DND-41 (cell line): ENCODE measurements at places on chromosomes 11 and 22.

- H3K4me3 ChIP-seq, result no peak overlapping the region
- H3K27ac ChIP-seq, result no peak overlapping the region
- no peak for DNase-seq
- no peaks in the 10 kb centered on the region for H3K27me3 ChIP-seq
- no peaks in the 10 kb centered on the region for H3K4me1 ChIP-seq
Measured at GRCh38 chr22:42152661-42153270, 22.2 kb upstream of the CYP2D6 start.

DNA sequence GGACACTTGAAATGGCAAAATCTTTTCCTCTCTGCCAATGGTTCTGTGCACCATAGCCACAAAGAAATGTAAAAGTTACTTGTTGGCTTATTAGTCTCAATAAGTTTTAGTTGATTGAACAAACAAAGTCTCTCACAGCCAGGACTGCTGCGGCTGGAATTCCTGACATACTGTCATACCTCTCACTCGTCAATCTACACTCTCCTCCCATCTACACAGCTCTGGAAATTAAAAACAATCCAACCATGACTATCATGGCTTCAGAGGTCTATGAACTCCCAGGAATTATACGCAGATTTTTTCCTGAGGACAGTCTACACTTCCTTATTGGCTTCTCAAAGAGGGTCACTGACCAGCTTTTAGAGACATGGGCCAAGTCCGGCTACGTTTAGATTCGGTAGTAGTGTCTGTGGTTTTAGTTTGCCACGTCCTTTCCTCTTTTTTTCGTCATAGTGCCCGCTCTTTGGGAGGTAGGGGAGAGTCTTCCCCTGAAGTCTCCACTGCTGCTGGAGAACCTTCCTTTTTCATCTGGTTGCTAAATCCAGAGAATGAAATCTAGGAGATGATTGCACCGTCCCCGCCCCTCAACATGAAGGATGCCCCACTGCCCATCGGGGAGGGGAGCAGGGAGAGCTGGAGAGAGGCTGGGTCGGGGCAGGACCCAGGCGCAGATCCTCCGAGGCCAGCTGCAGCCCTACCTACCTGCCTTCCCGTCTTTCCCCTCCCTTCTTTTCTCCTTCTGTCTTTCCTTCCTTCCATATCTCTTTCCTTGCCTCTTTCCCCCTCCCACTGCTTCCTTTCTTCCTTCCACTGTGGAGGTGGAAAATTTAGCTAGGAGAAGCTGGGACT lies 1.0 kb upstream of the PLEKHB1 start:
- H3K27me3 ChIP-seq, result no peaks in the 10 kb centered on the region
- no peaks in the 10 kb centered on the region for H3K4me1 ChIP-seq
- DNase-seq, result no peak
- H3K36me3 ChIP-seq, result no peaks in the 10 kb centered on the region

DNA sequence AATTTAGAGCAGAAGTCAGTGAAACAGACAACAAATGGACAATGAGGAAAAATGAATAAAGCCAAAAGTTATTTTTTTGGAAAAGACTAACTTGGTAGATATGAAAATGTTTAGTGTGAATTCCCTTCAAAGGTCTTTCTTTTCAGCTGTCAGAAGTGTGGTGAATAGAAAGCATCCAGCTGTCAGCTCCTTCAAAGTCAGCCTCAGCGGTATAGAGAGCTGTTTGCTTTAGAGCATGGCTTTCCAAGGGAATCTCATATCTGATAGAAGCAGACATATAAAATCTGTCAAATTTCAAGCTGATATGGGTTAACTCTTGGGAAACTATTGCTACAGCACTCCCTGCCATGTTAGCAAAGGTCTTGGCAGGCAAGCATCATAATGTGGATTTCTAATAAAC lies 309.3 kb downstream of the CASP12 start:
- no peak for DNase-seq
- H3K27me3 ChIP-seq, result no peaks in the 10 kb centered on the region
- H3K4me3 ChIP-seq, result no peak overlapping the region

GRCh38 chr11:86741839-86742805 lies 58.2 kb upstream of the PRSS23 start:
- no peaks in the 10 kb centered on the region for H3K27me3 ChIP-seq
- no peak overlapping the region for H3K4me3 ChIP-seq
- DNase-seq, result no peak

GRCh38 chr11:34313099-34313517 lies 44.7 kb downstream of the ABTB2 start:
- no peak overlapping the region for H3K27ac ChIP-seq
- no peaks in the 10 kb centered on the region for H3K36me3 ChIP-seq
- peaks cover 34% of the 10 kb centered on the region for H3K27me3 ChIP-seq
- DNase-seq, result peak; percentile 50
- H3K4me3 ChIP-seq, result no peak overlapping the region

DNA sequence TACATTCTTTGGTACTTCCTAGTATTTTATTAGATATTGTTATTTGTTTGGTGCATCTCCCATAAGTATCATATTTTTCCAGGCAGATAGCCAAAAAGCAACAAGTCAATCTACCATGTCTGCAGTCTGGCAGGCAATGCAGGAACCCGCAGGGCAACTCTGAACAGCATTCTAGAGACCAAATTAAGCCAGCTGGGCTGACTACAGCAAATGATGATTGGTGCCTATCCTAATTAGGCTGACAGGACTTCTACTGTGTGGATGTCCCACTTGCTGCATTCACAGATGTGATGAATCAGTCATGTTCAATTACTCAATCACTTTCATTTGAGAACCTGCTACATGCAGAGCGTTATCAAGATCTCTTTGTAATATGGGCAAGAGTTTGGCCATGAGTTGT lies 40.3 kb upstream of the AMOTL1 start:
- no peaks in the 10 kb centered on the region for H3K36me3 ChIP-seq
- H3K4me3 ChIP-seq, result no peak overlapping the region
- no peaks in the 10 kb centered on the region for H3K27me3 ChIP-seq
- no peak for DNase-seq

DNA sequence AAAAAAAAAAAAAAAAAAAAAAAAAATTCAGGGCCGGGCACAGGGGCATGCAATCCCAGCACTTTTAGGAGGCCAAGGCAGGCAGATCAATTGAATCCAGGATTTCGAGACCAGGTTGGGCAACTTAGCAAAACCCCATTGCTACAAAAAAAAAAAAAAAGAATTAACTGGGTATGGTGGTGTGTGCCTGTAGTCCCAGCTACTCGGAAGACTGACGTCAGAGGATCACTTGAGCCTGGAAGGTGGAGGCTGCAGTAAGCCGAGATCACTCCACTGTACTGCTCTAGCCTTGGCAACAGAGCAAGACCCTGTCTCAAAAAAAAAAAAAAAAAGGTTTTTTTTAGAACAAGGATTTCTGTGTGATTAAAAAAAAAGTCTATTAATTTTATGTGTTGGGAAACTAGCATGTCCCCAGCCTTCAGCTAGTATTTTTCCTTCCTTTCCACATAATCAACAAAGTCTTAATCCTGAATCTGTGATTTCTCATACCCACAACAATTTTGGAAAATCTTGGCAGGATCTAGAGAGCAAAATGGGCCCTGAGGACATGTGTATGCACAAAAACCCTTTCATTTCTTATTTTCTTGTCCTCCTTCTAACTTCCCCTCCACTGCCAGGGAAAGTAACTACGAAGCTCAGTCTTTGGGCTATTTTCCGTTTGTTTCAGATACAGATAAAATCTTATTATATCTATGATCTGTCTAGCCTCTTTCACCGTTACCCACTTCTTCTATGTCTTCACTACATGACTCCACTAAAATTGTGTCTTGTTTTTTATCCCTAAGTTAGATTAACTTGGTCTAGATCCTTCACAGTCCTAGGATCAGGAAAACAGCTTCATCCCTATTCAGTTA lies 5.7 kb upstream of the AMBRA1 start:
- peaks cover 10% of the 10 kb centered on the region for H3K36me3 ChIP-seq
- no peak overlapping the region for H3K4me3 ChIP-seq
- H3K4me1 ChIP-seq, result peaks cover 3% of the 10 kb centered on the region
- H3K27me3 ChIP-seq, result no peaks in the 10 kb centered on the region
- H3K27ac ChIP-seq, result no peak overlapping the region
- no peak for DNase-seq

GRCh38 chr11:70040869-70041501 lies 37.1 kb upstream of the ANO1 start:
- no peaks in the 10 kb centered on the region for H3K4me1 ChIP-seq
- no peak for DNase-seq
- H3K27ac ChIP-seq, result no peak overlapping the region
- no peaks in the 10 kb centered on the region for H3K36me3 ChIP-seq
- no peaks in the 10 kb centered on the region for H3K27me3 ChIP-seq
- H3K4me3 ChIP-seq, result no peak overlapping the region

GRCh38 chr11:68412593-68413475 lies 47.7 kb upstream of the PPP6R3 start:
- H3K36me3 ChIP-seq, result peaks cover 71% of the 10 kb centered on the region
- H3K27me3 ChIP-seq, result no peaks in the 10 kb centered on the region
- no peak overlapping the region for H3K27ac ChIP-seq
- no peaks in the 10 kb centered on the region for H3K4me1 ChIP-seq
- no peak overlapping the region for H3K4me3 ChIP-seq
- DNase-seq, result no peak

GRCh38 chr11:17208257-17208999 lies 642 bp upstream of the PIK3C2A start:
- H3K4me1 ChIP-seq, result peaks cover 33% of the 10 kb centered on the region
- no peak for DNase-seq
- H3K4me3 ChIP-seq, result peak overlapping the region; percentile 75

DNA sequence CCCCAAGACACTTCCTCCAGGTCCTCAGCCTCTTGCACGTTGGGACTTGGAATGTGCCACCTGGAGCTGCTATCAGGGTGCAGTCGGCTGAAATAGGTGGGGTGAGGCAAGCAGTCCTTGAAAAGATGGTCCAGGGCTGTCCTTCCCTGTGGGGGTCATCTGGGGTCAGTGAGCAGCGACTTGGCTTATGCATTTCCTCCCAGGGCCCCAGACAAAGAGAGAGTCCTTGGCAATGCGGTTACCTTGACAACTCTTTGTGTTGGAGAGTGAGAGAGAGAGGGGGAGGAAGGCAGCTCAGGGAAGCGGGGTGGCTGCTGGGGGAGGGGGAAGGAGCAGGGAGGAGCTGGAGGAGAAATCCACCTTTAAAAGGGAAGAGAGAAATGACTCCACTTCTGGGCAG lies 93.8 kb downstream of the MIAT start:
- H3K4me3 ChIP-seq, result no peak overlapping the region
- no peaks in the 10 kb centered on the region for H3K27me3 ChIP-seq
- no peaks in the 10 kb centered on the region; the same call in 1 of the 2 replicates for H3K36me3 ChIP-seq

- H3K36me3 ChIP-seq, result no peaks in the 10 kb centered on the region
- no peaks in the 10 kb centered on the region for H3K27me3 ChIP-seq
- no peaks in the 10 kb centered on the region for H3K4me1 ChIP-seq
- H3K4me3 ChIP-seq, result no peak overlapping the region
- no peak overlapping the region for H3K27ac ChIP-seq
Measured at GRCh38 chr11:31964181-31964580, 126.7 kb upstream of the RCN1 start.

DNA sequence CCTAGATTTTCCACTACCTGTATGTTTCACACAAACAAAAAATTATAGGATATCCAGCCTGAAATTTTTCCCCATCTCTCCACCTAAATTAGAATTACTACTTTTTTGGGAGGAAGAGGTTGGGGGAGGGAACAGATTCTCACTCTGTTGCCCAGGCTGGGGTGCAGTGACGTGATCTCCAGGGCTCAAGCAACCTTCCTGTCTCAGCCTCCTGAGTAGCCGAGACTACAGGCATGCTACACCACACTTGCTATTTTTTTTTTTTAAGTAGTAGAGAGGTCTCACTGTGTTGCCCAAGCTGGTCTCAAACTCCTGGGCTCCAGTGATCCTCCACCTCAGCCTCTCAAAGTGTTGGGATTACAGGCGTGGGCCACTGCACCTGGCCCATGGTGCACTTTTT lies 9.5 kb downstream of the JAML start:
- no peak overlapping the region for H3K27ac ChIP-seq
- no peak overlapping the region for H3K4me3 ChIP-seq
- no peaks in the 10 kb centered on the region for H3K27me3 ChIP-seq
- H3K4me1 ChIP-seq, result peaks cover 4% of the 10 kb centered on the region; the same call in 1 of the 2 replicates
- DNase-seq, result no peak
- no peaks in the 10 kb centered on the region for H3K36me3 ChIP-seq

DNA sequence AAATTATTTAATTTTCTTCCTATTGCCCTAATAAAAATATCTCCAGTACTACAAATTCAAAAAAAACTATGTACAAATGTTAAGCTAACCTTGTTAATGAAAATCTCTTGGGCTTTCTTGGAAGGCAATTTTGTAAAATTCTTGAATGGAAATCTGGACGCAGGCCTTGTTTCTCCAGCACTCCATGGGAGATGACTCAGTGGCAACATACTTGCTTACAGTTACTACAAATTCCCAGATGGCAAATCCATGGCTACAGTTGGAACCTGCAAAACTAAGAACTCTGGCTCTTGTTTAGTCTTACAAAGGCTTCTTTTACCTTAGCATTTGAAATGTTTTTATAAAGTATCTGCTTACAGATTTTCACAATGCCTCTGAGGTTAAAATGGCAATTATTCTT lies 725.2 kb downstream of the DLG2 start:
- H3K27me3 ChIP-seq, result no peaks in the 10 kb centered on the region
- no peaks in the 10 kb centered on the region for H3K36me3 ChIP-seq
- H3K4me1 ChIP-seq, result no peaks in the 10 kb centered on the region

DNA sequence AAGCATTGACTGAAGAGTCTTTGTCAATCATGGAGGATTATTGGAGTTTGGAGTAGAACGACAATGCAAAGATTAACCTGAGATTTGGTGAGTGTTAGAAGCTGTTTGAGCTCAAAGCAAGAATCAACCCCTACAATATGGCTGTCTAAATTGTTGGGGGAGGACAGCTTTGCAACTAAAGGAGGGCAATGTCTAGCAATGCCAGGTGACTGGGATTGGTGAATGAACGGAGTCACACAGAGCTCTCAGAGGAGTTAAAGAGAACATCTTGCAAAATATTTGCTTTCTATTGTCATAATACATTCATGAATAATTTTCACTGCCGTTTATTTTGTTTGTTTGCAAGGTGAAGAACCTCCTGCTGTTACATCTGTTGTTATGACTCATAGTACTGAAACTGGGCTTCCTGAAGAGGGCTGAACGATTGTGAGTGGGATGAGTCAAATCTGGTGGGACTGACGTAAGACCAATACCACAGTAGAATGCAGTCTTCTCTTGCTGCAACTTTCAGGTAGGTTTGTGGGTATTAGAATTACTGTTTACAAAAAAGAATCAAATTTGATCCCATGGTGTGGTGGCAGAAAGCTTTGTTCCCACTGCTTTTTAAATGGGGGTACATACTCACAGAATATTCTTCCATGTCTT lies 281.9 kb downstream of the CADM1 start:
- peaks cover 5% of the 10 kb centered on the region for H3K27me3 ChIP-seq
- H3K36me3 ChIP-seq, result no peaks in the 10 kb centered on the region
- no peak overlapping the region for H3K4me3 ChIP-seq
- H3K4me1 ChIP-seq, result no peaks in the 10 kb centered on the region

- H3K4me3 ChIP-seq, result no peak overlapping the region
- peaks cover 17% of the 10 kb centered on the region for H3K4me1 ChIP-seq
- no peak overlapping the region for H3K27ac ChIP-seq
- H3K27me3 ChIP-seq, result peaks cover 76% of the 10 kb centered on the region
Measured at GRCh38 chr11:10932976-10933375, 75.1 kb upstream of the ZBED5 start.

GRCh38 chr22:36301384-36301828 lies 48.5 kb downstream of the APOL1 start:
- peaks cover 98% of the 10 kb centered on the region for H3K36me3 ChIP-seq
- H3K4me1 ChIP-seq, result no peaks in the 10 kb centered on the region
- no peak overlapping the region for H3K4me3 ChIP-seq
- H3K27me3 ChIP-seq, result no peaks in the 10 kb centered on the region
- H3K27ac ChIP-seq, result no peak overlapping the region

- no peaks in the 10 kb centered on the region for H3K36me3 ChIP-seq
- DNase-seq, result no peak
- H3K4me3 ChIP-seq, result no peak overlapping the region
- H3K27me3 ChIP-seq, result peaks cover 4% of the 10 kb centered on the region
- H3K4me1 ChIP-seq, result no peaks in the 10 kb centered on the region
Measured at GRCh38 chr11:2652333-2653197, 47.2 kb downstream of the KCNQ1OT1 start.
